OCI-LY7 (cell line): ENCODE measurements at places on chromosomes 6 and 20. TPM values are rescaled to one million over a fixed set of nuclear protein-coding genes. Genes with fewer than 3 reads are reported as not detected.

Gene TP53TG5
- total RNA-seq, result not detected in 2 replicates

Gene EEF1A2
- 0.92 TPM in 1 of 2 replicates, not detected in the other for total RNA-seq

Gene MATN4
- 0.24 TPM in 1 of 2 replicates, not detected in the other for total RNA-seq

Gene TMEM217
- total RNA-seq, result 0.34 TPM in 1 of 2 replicates, not detected in the other

Gene WFDC12
- total RNA-seq, result not detected in 2 replicates

Gene SPATA25
- 5.8 and 5.9 TPM in 2 replicates for total RNA-seq

DNA sequence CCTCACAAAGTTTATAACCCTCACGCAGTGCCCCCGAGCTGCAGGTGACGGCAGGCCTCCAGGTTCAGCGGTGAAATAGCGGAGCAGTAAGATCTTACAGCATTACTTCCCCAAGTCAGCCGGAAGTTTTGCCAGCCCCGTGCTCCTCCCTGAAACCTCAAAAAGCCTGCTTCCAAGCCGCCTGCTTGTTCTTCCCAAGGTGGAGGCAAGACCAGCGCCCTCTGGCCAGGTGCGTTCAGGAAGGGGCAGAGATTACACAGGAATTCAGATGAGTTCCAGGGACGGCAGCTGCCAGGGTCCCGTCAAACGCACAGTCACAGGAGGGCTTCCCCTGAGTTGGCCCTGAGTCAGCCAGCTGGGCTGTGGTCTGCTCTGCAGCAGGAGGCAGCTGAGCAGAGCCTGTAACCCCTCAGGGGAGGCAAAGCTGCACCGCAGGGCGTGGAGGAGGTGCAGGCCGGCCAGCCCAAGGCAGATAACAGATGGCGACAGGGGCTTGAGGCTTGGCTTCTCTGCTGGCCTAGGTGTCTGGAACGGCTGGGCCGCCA is 124.1 kb upstream of the RPS6KA2 start:
- peak; percentile 37 for DNase-seq

- DNase-seq, result no peak
These were observed 13.3 kb upstream of the RBPJL start for GRCh38 chr20:45293041-45294002.

DNA sequence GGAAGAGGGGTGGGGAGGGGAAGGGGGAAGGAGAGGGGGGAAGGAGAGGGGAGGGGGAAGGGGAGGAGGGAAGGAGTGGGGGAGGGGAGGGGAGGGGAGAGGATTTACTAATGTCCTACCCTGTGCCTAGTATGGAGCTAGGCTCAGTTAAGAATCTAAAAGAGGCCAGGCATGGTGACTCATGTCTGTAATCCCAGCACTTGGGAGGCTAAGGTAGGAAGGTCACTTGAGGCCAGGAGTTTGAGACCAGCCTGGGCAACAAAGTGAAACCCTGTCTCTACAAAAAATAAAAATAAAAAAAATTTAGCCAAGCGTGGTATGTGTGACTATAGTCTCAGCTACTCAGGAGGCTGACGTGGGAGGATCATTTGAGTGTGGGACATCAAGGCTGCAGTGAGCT is 13.0 kb downstream of the UBE2J1 start:
- DNase-seq, result no peak

DNA sequence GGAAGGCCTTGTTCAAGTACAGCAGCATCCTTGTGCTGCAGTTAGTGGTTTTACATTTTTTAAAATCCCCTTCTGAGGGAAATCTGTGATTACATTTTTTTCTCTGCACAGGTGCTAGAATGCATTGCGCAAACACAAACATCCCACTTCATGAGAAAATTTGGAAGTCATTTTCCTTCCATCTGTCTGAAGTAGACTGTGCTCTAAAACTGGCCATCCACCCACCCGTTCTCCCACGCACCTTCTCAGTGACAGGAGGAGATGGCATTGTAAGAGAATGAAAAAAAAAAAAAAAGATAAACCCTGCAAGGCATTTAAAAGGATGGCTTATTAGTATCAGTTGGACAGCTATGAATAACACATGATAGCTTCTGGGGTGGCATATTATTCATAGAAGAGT is 65.0 kb downstream of the SOBP start:
- no peak for DNase-seq

DNA sequence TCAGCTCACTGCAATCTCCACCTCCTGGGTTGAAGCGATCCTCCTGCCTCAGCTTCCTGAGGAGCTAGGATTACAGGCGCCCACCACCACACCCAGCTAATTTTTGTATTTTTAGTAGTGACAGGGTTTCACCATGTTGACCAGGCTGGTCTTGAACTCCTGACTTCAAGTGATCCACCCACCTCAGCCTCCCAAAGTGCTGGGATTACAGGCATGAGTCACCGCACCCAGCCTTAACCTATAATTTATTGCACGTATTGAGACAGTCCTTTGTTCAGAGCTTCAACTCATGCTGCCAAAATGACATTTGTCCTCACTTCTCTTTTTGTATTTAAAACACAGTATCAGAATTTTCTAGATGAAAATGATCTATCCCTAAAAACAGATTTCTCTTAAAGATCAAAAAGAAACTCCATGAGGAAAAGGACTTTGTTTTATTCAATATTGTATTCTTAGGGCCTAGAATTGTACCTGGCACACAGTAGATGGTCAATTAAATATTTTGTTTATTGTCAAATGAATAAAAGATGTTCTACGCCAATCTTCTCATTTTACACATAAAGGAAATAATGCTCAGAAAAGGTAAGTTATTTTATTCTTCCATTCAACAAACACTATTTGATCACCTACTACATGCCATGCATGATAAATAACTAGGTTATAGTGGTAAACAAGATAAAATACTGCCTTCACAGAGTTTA is 10.8 kb downstream of the SERAC1 start:
- no peak for DNase-seq

GRCh38 chr20:51402201-51402600 is 140.3 kb downstream of the NFATC2 start:
- peak; percentile 59 for DNase-seq

GRCh38 chr20:46953596-46953995 is 59.0 kb downstream of the EYA2 start:
- no peak for DNase-seq

DNA sequence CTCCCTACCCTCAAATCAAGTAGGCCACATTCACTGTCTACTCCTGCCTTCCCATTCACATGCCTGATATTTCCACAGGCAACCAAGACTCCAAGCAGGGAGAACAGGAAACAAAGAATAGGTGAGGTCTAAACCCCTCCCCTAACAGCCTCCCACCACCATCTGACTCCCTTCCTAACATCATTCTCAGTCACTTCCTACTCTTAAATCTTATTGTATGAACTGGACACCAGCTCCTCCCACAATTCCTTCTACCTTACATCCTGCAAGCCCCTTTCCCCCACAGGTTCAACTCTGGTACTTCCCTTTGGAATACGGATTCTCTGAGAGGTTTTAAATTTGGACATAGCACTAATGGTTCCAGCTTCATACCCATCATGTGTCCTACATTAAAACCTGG is 944 bp upstream of the C6orf136 start:
- DNase-seq, result no peak
